Stomach (tissue), 19 donors: ENCODE measurements at places on chromosomes 6 and 20. TPM values are rescaled to one million over a fixed set of nuclear protein-coding genes. Genes with fewer than 3 reads are reported as not detected.

Gene ATP6V1G2
- 2.3 TPM for total RNA-seq

Gene PRICKLE4
- 4.4 TPM for total RNA-seq

Gene ZBTB46
- total RNA-seq = 3.1 TPM

Gene MRPL2
- total RNA-seq = 28.1 TPM

Gene TGM3
- not detected for total RNA-seq

Gene ZC3H12D
- total RNA-seq = not detected

Gene TFAP2A
- 0.18 TPM for total RNA-seq

Gene DEFB132
- not detected for total RNA-seq

Gene DCDC2
- 2.2 TPM for total RNA-seq

Gene TREM1
- 1.7 TPM for total RNA-seq

Gene VARS2
- total RNA-seq = 21.4 TPM

Gene SALL4
- under 0.01 TPM for total RNA-seq

Gene CD2AP
- total RNA-seq = 13.4 TPM

Gene EPPIN
- not detected for total RNA-seq

Gene NKAIN4
- 4.4 TPM for total RNA-seq

Gene RAET1L
- total RNA-seq = not detected

Gene THEMIS
- 0.89 TPM for total RNA-seq

Gene LY6G6F
- total RNA-seq = not detected

Gene PTK6
- total RNA-seq = 22.2 TPM

Gene DPPA5
- total RNA-seq = not detected

Gene FAM210B
- 26.1 TPM for total RNA-seq

Gene TCP11
- total RNA-seq = not detected

Gene TRDN
- not detected for total RNA-seq

Gene EBF4
- total RNA-seq = 69.2 TPM

Gene GPSM3
- not detected for total RNA-seq
